Activated naive CD4-positive, alpha-beta T cell treated with anti-CD3 and anti-CD28 coated beads, Interleukin-2, amount 50 U/mL, for 72 hours (primary cell): ENCODE measurements at places on chromosomes 7 and 10. TPM values are rescaled to one million over a fixed set of nuclear protein-coding genes. Genes with fewer than 3 reads are reported as not detected.

- DNase-seq = no peak
Measured at GRCh38 chr10:114100848-114101741, 57.4 kb downstream of the ADRB1 start.

Gene CRHR2
- total RNA-seq = not detected

- no peak for DNase-seq
Measured at GRCh38 chr10:23035569-23035968, 59.8 kb upstream of the MSRB2 start.

DNA sequence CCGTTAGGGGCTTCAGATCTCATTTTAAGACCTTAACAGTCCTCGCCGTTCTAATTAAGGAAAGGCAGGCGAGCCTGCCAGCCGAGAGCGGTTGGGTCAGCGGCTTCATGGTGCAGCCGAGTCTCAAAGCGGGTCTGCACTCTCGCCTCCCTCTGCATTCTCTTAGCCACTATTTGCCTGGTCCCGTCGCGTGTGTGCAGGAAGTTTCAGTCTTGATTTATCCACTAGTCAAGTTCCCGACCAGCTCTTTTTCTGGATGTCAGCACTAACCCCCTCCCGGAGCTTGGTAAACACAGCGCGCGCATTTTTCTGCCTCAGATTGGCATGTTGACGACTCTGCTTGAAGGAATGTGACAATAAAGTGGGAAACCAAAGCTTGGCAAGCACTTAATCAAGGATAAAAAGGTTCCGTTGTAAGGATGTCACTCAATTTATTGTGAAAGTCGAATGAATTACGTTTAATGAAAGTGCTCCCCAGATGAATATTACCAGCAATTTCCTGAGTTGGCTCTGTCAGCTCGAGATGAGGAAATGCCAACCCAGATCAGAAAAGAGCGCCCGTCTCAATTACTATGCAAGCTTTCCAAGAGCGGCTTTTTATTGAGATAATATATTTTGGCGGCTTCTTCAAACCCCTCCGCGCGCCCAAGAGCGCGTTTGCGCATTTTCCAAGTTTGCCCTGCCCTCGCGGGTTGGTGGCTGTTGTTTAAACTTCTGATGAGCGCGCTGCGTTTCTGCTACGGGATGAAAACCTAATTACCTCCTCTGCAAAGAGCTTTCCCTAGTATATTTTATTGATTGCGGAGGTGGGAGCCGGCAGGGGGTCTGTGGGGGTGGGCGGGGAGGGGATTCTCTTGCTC, 7.9 kb downstream of the NXPH1 start:
- DNase-seq = no peak

DNA sequence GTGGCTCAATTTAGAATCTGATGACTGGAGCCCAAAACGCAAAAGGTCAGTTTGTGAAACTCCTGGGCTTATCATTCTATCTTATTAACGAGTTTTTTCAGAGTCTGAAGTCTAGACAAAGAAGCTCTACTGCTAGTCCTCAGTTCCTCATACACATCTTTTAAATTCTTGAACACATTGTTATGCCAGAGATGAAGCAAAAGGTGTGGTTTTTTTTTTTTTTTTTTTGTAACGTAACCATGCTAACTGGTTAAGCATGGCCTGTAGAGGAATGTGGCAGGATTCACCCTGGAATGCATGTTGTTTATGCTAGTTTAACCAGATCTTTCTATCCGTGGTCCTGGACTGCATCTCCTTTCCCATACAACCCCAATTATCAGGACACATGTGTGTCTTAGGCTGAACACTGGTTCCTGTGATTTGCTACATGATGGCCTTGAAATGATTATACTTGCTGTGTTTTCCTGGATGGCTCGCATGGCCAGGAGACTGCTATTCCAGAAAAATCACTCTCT, 79.3 kb upstream of the MDFIC start:
- no peak for DNase-seq

DNA sequence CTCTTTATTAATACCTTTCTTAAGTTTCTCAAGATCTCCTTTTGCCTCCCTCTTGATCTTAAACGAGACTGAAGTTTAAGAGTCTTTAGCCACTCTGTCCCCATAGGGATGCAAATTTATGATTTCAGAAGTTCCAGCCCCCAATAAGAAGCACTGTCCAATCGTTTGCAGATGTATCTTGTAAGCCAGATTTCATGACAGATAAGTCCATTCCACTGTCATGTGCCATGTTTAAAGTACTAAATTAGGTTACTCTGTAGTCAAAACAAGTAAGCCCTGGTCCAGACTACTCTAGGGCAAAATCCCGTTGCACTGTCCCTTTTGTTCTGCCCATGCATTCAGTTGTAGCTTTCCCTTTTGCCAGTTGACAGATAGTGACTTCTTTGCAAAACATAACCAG, 157.2 kb upstream of the KAT6B start:
- DNase-seq = no peak

DNA sequence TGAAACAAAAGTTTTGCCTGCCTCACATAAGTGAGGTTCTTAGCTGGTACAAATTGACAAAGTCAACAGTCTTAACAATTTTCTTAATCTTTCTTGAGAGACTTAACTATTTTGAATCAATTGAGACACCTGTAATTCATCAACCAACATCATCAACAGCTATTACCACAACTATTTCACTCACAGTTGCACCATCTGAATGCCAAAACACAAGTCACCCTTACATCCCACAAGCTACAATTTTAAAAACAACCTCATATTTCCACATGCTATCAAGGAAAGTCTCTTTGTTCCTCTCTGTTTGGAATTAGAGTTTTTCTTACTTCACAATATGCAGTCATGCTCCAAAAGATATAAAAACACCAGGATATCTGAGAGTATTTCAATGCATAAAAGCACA, 4.9 kb downstream of the SMURF1 start:
- DNase-seq = no peak

Gene CNPY1
- not detected for total RNA-seq

DNA sequence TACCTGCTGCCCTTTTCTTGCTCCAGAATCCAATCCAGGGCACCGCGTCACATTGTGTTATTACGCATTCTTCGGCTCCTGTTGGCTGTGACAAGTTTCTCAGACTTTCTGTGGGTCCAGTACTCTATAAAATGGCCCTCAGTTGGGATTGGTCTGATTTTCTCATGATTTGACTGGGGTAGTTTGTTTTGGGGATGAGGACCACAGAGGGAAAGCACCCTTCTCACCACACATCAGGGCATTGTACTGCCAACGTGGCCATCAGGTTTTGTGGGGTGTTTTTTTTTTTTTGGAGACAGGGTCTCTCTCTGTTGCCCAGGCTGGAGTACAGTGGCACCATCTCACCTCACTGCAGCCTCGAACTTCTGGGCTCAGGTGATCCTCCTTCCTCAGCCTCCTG, 17.0 kb upstream of the ORAI2 start:
- no peak for DNase-seq

DNA sequence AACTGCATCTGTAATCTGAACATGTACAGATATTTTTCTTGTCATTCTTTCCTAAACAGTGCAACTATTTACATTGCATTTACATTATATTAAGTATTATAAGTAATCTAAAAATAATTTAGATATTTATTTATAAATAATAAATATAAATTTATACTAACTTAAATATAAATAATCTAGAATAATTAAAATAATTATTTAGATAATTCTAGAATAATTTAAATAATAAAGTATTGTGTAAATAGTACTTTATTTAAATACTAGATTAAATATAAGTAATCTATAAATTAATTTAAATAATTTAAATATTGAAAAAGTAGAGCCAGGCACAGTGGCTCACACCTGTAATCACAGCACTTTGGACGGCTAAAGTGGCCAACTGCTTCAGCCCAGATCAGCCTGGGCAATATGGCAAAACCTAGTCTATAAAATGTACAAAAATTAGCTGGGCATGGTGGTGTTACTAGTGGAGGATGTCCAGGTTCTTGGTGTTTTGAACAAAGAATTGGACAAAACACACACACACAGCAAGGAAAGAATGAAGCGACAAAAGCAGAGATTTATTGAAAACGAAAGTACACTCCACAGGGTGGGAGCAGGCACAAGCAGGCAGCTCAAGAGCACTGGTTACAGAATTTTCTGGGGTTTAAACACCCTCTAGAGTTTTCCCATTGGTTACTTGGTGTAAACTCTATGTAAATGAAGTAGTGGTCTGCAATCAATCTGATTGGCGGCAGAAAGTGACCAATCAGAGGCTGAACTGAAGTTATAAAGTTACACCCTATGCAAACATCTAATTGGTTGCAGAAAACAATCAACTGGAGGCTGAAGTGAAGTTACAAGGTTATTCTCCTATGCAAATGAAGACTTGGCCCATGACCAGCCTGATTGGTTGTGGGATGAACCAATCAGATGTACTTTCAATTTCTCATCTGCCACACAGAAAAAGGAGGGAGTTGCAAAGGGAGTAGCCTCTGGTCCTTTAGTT, 100.2 kb upstream of the SP4 start:
- no peak for DNase-seq

DNA sequence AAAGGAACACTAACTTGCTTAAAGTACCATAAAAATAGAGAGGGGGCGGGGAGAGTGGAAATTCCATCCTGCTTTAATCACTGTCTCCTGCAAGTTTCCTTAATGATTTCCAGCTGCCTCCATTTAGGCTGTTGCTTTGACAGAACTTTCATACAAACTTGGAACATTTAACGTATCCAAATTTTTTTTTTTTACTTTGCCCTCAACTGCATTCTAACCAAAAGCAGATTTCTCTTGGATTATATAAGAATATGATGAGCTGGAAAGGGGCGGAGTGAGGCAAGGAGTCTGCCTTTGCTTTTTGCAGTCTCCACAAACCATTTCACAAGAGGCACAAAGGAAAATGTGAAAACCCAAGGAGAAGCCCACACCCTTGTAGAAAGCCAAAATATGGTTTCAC, 46.6 kb upstream of the COL1A2 start:
- no peak for DNase-seq

GRCh38 chr10:98377001-98377400, 38.0 kb downstream of the PYROXD2 start:
- DNase-seq = no peak

Gene CABCOCO1
- total RNA-seq = not detected

DNA sequence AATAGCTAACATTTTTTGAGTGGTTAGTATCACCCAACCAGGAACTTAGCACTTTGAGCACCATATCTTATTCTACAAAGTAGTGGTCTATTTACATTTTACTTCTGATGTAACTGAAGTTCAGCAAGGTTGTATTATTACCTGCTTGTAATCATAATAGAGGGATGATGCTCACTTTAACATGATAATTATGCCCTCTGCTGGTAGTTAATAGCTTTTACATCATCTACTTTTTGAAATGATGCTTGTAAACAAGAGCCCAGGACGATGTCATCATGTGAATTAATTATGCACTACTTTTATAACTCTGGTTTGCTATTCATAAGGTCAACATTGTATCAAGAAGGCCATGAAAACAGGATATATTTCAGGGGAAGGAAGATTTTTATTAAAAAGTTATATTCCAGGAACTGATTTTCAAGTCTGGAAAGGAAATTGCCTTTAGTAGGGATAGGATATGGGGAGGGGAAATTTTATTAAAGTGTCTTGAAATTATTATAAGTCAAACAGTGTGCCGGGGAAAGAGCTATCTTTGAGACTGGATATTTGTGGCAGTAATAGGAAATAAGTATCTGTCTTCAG, 80.3 kb upstream of the SCIN start:
- DNase-seq = no peak

Gene ORC5
- total RNA-seq = 19.6 TPM

Gene SLC26A3
- not detected for total RNA-seq

- no peak for DNase-seq
Measured at GRCh38 chr7:47153058-47153457, 428.9 kb downstream of the TNS3 start.

GRCh38 chr7:132739271-132739955, 163.1 kb upstream of the PLXNA4 start:
- DNase-seq = no peak

Gene STAG3
- total RNA-seq = 54.2 TPM

- DNase-seq = no peak
Measured at GRCh38 chr10:130461631-130462030, 325.4 kb downstream of the GLRX3 start.

GRCh38 chr10:35498693-35499092, 106.4 kb upstream of the GJD4 start:
- DNase-seq = no peak

- peak; percentile 9 for DNase-seq
Measured at GRCh38 chr7:54788664-54789063, 29.7 kb upstream of the SEC61G start.

DNA sequence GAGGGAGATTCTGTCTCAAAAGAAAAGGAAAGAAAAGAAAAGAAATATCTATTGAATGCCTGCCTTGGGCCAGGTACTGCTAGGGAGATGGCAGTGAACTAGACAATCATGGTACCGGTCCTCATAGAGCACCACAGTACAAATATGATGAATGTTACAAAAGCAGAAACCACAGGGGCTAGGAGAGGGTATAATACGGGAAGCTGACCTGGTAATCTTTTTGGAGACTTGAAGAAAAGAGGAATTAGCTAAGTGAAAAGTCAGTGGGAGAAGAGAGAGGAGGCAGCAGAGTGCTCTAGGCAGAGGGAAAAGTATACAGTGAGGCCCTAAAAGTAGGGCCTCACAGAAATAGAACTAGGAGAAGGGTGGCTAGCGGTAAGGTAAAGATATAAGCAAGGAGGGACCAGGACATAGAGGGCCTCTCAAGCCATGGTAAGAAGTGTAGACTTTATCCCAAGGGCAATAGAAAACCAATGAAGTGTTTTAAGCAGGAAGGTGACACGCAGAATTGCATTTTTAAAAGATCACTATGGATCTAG, 42.8 kb upstream of the WNT8B start:
- DNase-seq = no peak

DNA sequence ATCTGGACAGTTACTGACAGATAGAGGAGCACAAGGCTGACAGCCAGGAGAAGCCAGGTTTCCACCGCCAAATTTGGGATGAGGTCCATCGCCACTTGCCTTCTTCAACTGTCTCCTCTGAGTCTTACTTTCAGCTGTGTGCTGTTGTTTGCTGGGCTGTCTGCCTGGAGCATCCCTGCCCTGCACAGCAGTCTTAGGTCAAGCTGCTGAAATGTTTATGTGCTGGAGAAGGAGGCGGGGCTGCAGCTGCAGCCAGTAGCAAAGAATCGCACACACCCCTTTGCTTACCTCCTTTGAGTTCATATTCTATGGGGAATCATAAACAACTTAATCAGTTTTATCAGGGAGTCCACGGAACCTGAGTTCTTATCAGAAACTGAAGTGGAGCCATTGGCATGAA, 20.1 kb upstream of the CYP3A5 start:
- DNase-seq = no peak

DNA sequence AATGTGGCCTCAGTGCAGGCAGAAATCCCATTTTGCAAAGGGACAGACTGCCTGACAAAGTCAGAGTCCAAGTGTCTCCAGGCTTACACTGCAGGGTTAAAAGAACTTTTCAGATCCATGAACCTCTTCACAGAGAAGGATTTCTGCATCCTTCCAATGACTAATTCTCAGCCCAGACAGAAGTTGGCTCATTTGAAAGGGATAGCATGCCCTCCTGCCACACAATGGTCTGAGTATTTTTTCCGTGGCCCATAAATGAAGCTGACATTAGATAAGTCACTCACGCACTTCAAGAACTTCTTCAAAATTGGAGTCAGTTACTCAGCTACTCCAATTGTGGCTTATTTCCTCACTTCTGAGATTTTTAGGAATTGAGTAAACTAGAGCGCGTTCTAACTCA, 170.2 kb downstream of the PLXNA4 start:
- DNase-seq = no peak
